Stimulated activated naive CD8-positive, alpha-beta T cell treated with anti-CD3 and anti-CD28 coated beads, Interleukin-15, amount 100 ng/mL, for 72 hours (primary cell): ENCODE measurements at places on chromosomes 12 and 14.

DNA sequence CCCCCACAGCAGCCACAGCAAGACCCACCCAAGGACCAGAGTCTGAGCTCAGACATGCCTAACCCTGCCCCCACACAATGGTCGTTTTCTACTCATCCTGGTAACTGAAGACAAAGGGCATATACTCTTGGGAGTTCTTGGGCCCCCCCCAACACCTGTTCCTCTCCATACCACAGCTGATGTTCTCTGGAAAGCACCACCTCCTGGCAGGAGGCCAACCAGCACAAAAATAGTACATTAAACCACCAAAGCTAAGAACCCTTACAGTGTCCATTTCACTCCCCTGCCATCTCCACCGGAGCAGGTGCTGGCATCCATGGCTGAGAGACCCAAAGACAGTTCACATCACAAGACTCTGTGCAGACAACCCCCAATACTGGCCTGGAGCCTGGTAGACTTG is 80.6 kb upstream of the DAAM1 start:
- DNase-seq, result no peak

- DNase-seq, result no peak
Measured at GRCh38 chr12:92078167-92079053, 67.2 kb downstream of the BTG1 start.

- no peak for DNase-seq
Measured at GRCh38 chr14:90894241-90894640, 78.0 kb upstream of the TTC7B start.

DNA sequence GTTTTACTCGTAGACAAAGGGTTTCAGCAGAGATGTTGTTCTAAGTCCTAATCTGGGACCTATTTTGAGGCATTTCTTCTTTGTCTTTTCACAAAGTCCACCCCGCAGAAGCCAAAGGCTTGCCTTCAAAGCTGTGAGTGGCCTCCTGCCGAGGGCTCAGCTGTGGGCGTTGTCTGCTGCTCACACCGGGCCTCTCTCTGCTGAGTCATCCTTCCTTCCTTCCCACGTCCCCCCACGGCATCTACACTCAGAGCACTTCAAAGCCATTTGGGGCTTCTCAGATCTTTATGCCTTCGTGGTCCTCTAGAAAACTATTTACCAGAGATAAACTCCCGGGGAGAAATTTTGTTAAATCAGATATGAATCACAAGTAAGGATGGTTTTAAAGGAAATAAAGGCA is 115.9 kb upstream of the TMPO start:
- peak; percentile 55 for DNase-seq

GRCh38 chr12:104263026-104263425 is 40.5 kb upstream of the EID3 start:
- no peak for DNase-seq

GRCh38 chr14:39428118-39428517 is 4.1 kb downstream of the FBXO33 start:
- DNase-seq, result no peak
